ENCODE measurements at places on chromosomes 16 and 17. TPM values are rescaled to one million over a fixed set of nuclear protein-coding genes. Genes with fewer than 3 reads are reported as not detected.

DNA sequence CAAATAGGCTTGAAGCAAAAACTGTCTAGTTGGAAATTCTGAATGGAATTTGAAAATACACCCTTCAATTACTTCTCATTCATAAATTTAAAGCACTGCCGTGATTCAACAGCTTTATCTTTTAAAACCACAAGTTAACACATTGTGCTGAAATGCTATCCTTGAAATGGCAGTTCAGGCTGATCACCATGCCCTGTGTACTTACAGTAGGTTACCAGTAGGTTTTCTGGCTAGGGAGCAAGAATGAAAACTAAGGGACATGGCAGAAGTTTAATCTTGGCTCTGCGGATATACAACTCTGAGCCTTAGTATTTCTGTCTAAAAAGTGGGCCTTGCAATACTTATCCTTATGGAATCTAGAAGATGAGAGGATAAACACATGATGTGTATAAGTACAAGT is 28.0 kb downstream of the NXPH3 start:
- DNase-seq, result no peak

DNA sequence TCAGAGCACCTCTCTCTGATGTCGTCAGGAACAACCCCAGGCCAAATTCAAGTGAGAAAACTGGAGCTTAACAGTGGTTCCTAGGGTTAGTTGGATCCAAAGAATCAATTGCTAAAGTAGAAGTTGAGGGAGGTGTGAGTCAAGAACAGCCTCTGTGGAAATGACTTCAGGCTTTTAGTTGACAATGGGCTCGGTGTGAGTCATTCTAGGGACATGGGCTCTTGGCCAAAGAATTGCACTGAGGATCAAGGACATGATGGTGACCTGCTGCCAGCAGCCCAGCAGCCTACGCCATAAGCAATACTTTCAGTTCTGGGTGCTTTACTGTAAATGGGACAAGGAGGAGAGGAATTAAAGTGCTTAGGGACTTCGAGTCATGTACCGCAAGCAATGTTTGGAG is 32.1 kb upstream of the SMURF2 start:
- no peak for DNase-seq

DNA sequence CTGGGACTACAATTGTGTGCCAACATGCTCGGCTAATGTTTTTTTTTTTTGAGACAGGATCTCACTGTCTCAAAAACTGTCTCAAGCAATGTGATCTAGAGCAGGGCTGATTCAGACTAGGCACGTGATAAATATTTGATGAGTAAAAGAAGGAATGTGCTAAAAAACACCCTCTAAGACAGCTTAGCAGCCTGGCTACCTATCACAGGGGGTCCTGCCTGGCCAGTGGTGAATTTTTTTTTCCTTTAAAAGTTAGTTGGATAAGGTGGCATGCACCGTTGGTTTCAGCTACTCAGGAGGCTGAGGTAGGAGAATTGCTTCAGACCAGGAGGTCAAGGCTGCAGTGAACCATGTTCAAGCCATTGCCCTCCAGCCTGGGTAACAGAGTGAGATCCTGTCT is 14.8 kb upstream of the GPATCH8 start:
- no peak for DNase-seq

The CD68 gene
- total RNA-seq, result 5.5 TPM

The CBFA2T3 gene
- total RNA-seq, result 4.0 TPM

The SLC38A8 gene
- total RNA-seq, result not detected

DNA sequence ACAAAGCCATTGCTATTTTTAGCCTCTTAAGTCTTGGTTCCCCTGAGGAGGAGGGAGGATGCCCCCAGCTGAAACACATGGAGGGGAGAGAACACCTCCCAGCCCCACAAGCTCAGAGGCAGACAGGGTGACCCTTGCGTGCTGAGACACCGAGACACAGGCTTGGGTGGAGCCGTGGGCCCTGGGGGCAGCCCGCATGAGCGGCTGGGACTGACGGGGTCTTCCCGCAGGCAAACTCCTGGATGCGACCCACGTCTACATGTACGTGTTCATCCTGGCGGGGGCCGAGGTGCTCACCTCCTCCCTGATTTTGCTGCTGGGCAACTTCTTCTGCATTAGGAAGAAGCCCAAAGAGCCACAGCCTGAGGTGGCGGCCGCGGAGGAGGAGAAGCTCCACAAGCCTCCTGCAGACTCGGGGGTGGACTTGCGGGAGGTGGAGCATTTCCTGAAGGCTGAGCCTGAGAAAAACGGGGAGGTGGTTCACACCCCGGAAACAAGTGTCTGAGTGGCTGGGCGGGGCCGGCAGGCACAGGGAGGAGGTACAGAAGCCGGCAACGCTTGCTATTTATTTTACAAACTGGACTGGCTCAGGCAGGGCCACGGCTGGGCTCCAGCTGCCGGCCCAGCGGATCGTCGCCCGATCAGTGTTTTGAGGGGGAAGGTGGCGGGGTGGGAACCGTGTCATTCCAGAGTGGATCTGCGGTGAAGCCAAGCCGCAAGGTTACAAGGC is 9.8 kb downstream of the SLC16A3 start:
- DNase-seq, result peak; percentile 63

DNA sequence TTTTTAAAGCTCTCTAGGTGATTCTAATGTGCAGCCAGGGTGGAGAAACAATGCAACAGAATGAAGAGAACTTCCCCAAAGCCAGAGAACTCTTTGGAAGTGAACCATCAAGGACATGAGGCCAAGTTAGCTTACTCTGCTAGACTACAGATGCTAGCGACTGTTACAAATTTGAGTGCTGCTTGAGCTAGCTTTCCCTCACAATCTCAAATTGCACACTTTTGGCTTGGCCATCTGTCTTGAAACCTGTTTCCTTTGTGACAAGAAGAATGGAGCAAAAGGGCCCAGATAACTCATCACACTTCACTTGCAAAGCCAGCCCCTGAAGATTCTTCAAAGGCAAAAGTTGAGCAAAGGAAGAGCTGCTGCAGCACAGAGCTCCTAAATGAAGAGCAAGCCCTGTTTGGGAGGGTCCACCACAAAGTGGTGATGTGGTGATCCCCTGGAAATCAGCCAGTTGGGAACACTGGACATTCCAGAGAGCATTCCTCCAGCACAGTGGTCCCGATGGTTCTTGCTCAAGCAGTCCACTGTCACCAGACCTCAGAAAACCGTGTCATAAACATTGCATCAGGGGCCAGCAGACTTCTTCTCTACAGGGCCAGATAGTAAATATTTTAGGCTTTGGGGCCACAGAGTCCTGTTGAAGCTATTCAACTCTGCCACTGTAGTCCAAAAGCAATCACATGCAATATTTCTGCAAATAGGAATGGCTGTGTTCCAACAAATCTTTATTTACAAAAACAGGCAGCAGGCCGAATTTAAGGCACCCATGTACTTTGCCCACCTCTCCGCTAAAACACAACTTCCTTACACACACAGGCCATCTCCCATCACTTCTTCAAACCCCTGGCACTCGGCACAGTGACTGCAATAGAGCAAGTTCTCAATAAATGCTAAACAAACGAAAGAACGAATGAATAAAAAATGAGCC is 21.2 kb downstream of the SLC39A11 start:
- DNase-seq, result no peak

DNA sequence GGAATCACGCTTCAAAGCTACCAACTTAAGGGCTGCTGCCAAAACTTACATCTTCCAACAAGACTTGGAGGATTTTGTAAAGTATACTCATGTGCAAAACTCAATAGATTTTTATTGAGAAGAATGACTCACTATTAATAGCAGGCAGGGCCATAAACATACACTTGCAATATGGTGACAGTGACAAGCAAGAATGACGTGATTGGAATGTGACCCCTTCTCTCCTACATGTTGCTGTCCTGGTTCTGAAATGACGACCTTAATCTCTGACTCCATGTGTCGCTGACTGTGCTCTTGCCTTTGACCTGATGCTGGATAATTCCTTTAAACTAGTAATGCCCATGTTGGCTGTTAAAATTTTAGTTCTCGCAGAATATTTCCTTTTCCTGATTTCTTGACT is 174.5 kb downstream of the PARN start:
- no peak for DNase-seq

DNA sequence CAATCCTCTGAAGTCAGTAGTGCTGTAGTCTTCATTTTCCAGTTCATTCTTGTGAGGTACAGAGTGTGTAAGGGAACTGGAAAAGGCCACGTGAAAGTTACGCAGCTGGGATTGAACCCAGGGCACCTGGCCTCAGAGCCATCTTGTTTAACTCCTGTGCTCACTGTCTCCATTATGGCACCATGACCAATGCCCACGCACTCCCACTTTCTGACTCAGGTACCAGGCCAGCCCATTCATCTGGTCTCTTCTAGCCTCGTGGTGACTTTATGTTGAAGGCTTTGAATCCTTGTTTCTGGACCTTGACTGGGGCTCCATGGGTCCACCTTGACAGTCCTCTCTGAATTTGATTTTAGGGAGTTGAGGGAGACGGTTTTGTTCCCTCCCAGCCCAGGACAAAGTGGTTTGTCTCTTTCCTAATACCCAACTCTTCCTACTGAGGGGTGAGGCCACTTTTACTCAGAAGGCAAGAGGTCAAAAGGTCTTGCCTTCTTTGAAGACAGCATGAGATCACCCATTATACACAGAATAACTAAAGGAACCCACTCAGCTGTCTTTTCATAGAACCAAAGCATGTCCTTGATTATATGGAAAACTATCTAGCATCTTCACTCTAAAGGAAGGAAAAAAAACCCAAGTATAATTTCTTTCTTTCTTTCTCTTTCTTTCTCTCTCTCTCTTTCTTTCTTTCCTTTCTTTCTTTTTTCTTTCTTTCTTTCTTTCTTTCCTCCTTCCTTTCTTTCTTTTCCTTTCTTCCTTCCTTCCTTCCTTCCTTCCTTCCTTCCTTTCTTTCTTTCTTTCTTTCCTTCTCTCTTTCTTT is 50.0 kb downstream of the OTOA start:
- DNase-seq, result no peak

The ODAD4 gene
- 0.22 TPM for total RNA-seq

The EPX gene
- not detected for total RNA-seq

The FTO gene
- 46.0 TPM for total RNA-seq

The TBC1D3G gene
- total RNA-seq, result not detected

GRCh38 chr16:73616770-73617169 is 568.8 kb upstream of the ZFHX3 start:
- no peak for DNase-seq

DNA sequence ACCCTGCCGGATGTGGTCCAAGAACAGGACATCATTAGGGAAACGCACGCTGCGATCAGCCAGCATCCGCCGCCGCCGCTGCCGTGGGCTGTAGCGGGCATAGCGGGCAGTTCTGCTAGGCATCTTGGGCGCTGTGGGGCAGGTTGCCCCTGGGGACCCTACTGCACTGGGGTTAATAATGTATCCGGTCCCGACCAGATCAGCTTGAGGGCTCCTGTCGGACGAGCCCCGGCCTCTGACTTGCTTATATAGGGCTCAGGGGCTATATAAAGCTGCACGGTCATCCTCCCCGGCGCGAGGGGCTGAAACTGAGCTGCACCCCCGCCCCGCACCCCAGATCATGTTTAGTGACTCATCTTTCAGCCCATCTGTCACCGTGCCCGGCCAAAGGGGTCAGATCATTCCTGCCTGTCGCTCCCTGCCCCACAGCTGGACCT is at the start of gene PPP1R27:
PPP1R27 (minus strand) TSS at position 220 of the 437 bp plus-strand sequence; CDS start at position 123, 97 bp downstream.
- no peak for DNase-seq

The STX1B gene
- total RNA-seq, result 3.4 TPM

The MAP2K6 gene
- total RNA-seq, result 25.1 TPM

GRCh38 chr16:73058221-73058615 is 10.3 kb upstream of the ZFHX3 start:
- DNase-seq, result no peak

The SLC6A2 gene
- total RNA-seq, result not detected

The IL21R gene
- 41.8 TPM for total RNA-seq

DNA sequence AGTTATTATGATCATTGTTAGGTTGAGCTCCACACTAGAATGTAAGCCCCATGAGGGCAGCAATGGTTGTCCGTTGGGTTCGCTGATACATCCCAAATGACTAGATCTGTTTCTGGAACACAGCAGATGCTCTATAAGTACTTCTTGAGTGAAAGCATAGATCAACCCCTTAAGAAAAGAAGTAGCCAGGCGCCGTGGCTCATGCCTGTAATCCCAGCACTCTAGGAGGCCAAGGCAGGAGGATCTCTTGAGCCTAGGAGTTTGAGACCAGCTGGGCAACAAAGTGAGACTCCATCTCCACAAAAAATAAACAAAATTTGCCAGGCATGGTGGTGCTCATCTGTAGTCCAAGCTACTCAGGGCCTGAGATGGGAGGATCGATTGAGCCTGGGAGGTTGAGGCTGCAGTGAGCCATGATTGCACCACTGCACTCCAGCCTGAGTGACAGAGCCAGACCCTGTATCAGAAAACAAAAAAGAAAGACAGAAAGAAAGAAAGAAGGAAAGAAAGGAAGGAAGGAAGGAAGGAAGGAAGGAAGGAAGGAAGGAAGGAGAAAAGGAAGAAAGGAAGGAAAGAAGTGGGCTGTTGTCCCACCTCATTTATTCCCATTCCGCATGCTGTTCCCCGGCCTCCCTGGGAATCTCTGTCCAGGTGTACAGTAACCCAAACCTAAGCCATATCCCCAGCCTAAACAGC is 54.4 kb upstream of the RPL38 start:
- no peak for DNase-seq

- DNase-seq, result no peak
These were observed at the start of gene PRAC2 for GRCh38 chr17:48722915-48723422. TSS of gene PRAC2 (plus strand) at chr17:48723185. CDS start at chr17:48724411, 1,226 bp downstream.

- DNase-seq, result no peak
These were observed 5.8 kb downstream of the ZG16B start for GRCh38 chr16:2835638-2836493.

DNA sequence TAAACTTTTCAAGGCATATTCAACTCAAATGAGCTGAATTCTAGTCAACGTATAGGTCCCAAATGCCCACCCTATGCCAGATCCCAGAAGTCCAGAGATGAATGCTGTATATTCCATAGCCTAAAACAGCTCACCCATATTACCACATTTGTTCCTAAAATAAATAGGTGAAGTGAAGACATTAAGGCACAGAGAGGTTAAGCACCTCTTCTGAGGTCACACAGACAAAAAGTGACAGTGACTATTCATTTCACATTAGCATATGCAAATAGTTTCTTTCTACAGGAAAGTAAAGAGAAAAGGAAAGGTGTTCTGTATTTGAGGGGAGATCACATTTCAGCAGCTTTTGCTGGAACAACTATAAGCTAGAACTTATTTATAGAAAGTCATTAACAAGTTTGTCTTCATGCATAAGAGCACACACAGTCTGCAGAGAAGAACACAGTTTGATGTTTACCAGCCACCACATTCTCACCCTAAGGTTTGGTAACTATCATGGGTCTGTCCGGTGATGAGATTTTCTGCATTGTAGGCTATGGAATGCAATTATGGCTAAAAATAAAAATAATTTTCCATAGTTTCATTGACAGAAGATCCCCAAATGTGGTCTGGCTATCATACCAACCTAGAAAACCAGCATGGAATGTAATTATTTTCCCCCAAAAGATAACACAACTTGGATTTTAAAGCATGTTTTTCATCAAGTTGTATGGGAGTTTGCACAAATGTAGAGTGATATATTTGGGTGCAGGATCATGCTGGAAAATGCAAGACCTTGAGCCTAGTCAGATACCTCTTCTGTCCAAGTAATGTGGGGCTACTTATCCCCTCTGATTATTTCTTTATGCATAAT is 402.1 kb downstream of the UTP18 start:
- DNase-seq, result no peak
